Right lung (tissue), 10 donors: ENCODE measurements at places on chromosomes 4 and X. TPM values are rescaled to one million over a fixed set of nuclear protein-coding genes. Genes with fewer than 3 reads are reported as not detected.

The CT45A10 gene
- 8.5 TPM for polyA plus RNA-seq

The SLITRK4 gene
- 1.6 TPM for polyA plus RNA-seq

The GPR50 gene
- not detected for polyA plus RNA-seq

The DMRTC1 gene
- polyA plus RNA-seq: 1.7 TPM

The TCP11X2 gene
- polyA plus RNA-seq: not detected
